ENCODE measurements at places on chromosomes 5 and 9.
A peak's percentile ranks its signal among the peaks of the same experiment; 100 is the strongest.

- no peak for DNase-seq
Measured at GRCh38 chr9:83966209-83966582, 13.8 kb downstream of the HNRNPK start.

- no peak for DNase-seq
Measured at GRCh38 chr5:54644226-54644625, 126.7 kb downstream of the SNX18 start.

- DNase-seq, result no peak
Measured at GRCh38 chr5:139091439-139092156, 106.6 kb downstream of the SIL1 start.

DNA sequence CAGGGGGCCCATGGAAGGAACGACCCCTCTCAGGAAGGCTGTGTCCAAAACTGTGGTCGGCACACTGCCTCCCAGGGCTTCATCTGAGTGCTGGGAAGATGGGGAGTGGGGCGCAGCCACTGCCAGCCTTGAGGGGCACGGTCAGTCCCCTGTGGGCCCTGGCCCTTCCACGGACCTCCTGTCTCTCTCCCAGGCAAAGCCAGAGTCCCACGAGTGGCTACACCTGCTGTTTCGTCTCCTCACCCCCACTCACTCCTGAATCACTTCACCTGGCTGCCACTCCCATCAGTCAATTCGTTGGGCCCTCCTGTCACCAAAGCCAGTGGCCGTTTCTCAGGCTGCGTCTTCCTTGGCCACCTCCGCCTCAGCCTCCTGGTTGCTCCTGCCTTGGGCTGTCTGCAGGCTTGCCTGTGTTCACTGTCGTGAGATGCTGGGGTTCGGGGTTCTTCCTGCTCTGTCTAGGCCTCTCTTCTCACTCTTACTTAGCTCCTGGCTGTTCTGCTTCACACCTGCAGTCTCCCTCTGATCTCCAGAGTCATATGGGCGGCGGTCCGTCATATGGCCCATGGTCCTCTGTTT is 58.8 kb upstream of the RNF130 start:
- DNase-seq, result no peak

DNA sequence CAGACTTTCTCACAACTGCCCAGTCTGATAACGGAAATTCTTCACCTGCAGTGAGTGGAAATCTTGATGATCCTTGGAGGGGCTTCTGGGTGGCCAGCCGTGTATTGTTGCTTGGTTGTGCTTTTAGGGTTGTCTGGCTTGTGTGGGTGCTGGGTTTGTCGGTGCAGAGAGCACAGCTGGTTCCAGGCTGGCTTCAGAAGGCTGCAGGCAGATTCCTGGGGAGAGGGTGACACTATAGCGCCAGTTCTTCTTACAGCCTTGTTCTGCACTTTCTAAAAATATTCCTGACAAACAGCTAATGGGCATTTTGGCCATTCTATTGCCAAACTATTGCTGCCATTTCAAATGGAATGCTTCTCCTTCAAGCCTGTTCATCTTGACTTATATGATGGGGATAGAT is 99.3 kb downstream of the PDZD2 start:
- DNase-seq, result no peak

- DNase-seq, result no peak
Measured at GRCh38 chr9:72950875-72951442, 1.9 kb downstream of the ALDH1A1 start.

- DNase-seq, result no peak
Measured at GRCh38 chr9:88995627-88996026, 4.4 kb downstream of the S1PR3 start.

DNA sequence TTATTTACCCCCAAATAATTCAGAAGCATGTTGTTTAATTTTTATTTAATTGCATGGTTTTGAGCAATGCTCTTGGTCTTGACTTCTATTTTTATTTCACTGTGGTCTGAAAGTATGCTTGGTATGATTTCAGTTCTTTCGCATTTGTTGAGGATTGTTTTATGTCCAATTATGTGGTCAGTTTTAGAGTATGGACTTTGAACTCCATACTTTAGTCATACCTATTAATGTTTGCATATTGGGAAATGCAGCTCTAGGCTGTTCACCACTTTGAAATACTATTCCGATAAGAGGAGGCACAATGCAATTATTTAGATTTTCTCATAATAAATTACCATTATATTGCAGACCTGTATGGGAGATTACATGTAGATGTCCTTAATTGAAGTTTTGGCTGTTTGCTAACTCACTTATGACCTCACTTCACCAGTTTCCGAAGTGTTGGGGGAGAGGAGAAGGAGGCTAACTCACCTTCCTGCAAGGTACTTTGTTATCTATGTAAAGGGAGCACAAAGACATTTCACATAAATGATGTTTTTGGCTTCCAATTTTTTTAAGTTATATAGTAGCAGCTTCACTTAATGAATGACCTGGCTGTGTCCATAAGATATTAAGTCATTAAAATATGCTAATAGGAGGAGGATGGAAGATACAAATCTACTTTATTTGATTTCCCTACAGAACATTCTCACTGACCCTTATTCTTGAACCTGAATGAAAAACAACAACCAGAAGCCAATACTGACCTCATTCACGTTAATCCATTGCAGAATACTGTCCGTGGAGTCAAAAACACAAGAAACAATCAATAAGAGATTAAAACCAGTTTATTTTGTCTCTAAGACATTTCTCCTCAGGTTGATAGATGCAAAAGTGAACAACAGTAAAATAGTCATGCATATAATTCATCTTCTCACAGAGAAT is 970.3 kb upstream of the ARRDC3 start:
- no peak for DNase-seq

- DNase-seq, result no peak
Measured at GRCh38 chr5:52804981-52805380, 17.3 kb downstream of the ITGA1 start.

DNA sequence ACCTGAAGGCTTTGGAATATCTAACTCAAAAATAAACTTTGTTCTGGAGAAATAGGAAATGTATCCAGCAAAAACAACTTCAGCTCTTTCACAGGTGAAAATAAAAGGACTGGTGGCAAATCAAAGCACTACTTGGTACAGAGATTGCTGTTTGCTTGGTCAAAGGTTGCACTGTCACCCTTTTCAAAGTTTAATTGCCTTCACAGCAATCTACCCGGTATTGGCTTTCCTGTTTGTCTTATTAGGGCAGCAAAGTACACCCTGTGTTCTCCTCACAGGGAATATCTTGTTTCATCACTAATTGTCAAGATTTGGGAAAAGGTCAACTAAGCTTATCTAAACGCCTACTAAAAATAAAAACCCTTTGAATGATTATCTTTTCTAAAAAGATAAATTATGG is 214.1 kb upstream of the ADCY2 start:
- DNase-seq, result no peak

DNA sequence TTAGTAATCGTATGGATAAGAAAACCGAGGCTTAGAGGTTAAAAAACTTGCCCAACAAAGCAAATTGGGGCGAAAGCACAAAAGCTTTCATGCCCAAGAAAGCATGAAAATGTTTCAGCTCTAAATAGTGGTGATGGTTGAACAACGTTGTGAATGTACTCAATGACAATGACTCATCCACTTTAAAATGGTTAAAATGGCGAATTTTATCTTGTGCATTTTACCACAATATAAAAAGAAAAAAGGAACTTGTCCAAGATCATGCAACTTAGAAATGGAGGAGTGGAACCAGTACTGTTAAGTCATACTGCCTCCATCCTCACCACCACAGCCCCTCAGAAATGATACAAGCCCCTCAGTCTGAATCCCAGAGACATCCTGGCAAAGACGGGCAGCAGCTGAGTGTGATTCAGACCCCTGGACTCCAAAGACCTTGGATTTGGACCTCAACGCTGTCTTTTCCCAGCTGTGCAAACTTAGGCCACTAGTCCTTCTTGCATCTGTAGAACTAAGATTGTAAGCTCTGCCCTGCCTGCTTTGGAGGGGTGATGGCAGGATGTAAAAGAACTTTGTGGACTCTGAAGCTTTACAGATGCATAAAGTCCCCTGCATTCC is 158.4 kb downstream of the GABBR2 start:
- no peak for DNase-seq

GRCh38 chr5:9490494-9491097 is 55.3 kb downstream of the SEMA5A start:
- no peak for DNase-seq

DNA sequence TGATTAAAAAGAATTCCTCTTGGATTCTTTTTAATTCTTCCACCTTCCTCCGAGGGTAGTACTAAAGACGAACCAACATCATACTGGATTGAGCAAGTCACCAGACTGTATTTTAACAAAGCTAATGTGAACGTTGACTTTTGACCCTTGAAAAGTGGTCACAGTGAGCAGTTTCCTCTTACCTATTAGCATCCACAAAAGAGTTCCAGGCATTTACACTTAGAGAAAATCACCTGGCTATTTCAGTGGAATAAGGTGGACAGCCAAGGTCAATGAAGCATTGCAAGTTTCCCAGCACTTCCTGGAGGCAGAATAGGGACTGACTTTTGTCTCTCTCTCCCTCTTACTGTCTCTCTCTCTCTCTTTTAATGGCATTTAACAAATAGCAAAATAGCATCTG is 145.1 kb upstream of the DAB2 start:
- DNase-seq, result no peak

- no peak for DNase-seq
Measured at GRCh38 chr9:7169717-7170389, 412.1 kb downstream of the KDM4C start.

DNA sequence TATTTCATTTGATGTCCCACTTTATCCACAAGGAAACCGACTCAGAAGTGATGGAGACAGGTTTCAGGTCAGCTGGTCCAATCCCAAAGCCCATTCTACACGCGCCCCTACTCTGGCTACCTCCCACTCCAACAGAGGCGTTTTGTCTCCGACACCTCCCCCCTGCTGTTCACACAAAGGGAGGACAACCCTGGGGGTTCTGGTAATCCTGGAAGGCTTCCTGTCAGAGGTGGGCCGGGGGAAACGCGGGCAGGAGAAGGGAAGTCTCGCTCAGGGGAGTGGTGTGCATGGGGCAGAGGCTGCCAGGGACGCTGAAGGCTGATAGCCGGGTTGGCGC is 39.7 kb upstream of the GABRP start:
- no peak for DNase-seq

DNA sequence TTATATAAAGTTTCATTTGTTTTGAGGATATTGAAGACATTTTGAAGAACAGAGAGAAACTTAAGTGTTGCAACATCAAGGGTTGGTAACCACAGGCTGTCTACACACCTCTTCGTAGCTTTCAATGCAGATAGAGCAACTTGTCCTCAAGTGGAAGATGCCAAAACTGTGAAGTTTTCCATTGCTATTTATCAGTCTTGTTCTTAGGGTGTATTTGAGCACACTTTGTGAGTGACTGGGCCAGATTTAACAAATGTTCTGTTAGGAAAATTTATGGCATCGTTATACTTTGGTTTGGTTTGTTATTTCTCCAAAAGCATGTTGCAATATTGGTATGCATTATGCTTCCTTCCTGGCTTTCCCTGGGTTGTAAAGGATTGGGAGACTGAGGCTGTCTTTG is 31.6 kb downstream of the NNT start:
- no peak for DNase-seq

- DNase-seq, result no peak
Measured at GRCh38 chr9:110769667-110770066, 101.1 kb downstream of the MUSK start.

DNA sequence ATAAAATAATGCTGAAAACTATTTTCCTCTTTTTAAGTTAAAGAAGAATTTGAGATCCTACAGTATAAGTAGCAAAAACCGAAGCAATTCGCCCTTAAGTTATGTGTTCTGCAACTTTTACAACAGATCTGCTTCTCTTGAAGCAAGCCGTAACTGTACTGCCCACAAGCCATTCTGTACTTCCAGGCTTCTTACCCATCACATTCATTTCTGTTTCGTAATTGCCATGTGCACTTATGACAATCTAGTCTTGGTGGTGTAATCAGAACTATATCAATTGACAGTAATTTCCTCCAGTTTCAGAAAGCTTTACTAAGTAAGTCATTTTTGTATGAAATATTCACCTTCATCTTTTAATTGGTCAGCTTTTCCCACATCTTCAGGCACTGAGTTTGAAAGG is 13.8 kb downstream of the SGTB start:
- DNase-seq, result no peak

- no peak for DNase-seq
Measured at GRCh38 chr9:99262949-99263418, 40.9 kb downstream of the SEC61B start.

DNA sequence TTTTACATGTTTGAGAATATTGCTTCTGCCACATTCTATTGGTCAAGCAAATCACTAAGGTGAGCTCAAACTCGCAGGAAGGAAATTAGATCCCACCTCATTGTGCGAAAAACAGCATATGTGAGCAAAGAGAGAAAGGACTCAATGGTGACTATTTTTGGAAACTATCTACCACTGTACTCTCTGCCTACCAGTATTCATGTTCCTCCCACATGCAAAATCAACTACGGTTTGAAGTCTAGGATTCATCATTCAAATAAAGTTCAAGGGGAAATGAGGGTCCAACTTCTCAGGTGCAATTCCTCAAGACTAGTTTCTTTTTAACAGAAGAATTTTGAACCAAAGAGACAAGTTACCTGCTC is 60.6 kb downstream of the FAM174A start:
- DNase-seq, result no peak

GRCh38 chr5:69032009-69032408 is 61.8 kb upstream of the SLC30A5 start:
- DNase-seq, result peak; percentile 24

DNA sequence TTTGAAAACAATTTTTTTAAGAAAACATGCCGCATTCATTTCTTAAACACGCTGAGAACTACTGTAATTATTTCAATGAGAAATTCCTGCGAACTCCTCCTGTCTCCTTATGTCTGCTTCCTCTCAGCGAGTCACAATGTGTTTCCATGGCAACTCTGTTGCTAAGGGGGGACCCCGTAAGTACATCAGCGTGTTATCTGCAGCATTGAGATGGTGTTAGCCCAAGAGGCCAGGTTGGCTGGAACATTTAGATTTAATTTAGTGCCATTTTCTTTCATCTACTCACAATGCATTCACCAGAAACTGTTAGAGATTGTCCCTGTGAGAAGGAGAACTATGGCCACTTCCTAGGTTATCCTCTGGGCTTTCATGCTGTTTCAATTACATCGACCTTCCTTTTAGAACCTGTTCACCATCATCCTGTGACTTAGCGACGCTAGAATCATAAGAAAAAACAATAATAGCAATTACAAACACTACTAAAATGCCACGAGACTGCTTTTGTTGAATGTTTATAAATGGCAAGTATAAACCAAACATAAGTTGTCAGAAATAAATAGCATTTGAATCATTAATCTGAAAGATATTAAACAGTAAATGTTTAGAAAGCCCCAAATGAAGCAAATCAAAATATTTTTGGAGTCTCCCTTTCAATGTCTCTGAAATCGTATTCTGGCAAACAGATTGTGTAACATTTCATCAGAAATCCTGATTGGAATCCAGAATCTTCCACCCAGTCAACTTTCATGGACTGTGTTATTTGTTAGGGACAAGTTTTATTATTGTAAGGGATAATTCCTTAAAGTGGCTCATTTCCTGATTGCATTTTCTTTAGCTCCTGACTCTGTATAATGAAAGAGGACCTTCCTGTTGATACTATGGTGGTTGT is 39.7 kb upstream of the SHC3 start:
- no peak for DNase-seq

- no peak for DNase-seq
Measured at GRCh38 chr9:130214776-130215340, 42.7 kb downstream of the NCS1 start.

GRCh38 chr9:3909966-3910650 is 384.3 kb upstream of the RFX3 start:
- no peak for DNase-seq

All from HEK293T (cell line).